Regular cardiac myocyte (primary cell): ENCODE measurements at places on chromosomes 6 and 20. TPM values are rescaled to one million over a fixed set of nuclear protein-coding genes. Genes with fewer than 3 reads are reported as not detected.

Gene FKBP1A
- total RNA-seq: 154 and 176 TPM in 2 replicates

Gene DDO
- 1.9 and 2.8 TPM in 2 replicates for total RNA-seq

Gene WFDC12
- 0.28 TPM in 1 of 2 replicates, not detected in the other for total RNA-seq

Gene MMS22L
- total RNA-seq: 9.6 and 28.0 TPM in 2 replicates

Gene PBX2
- 28.8 and 35.5 TPM in 2 replicates for total RNA-seq

Gene FNDC1
- 0.19 and 1.1 TPM in 2 replicates for total RNA-seq

Gene SAMD5
- under 0.01 TPM in 2 replicates for total RNA-seq

Gene TMEM217
- total RNA-seq: 1.2 and 2.5 TPM in 2 replicates

Gene OR2H1
- total RNA-seq: not detected in 2 replicates

Gene PROKR2
- not detected in 2 replicates for total RNA-seq

Gene MAFB
- under 0.01 and 0.19 TPM in 2 replicates for total RNA-seq

Gene SLC16A10
- not detected in 2 replicates for total RNA-seq

Gene CD40
- 5.8 and 14.9 TPM in 2 replicates for total RNA-seq

Gene MTCH1
- 300 and 305 TPM in 2 replicates for total RNA-seq

Gene LTB
- 0.28 TPM in 1 of 2 replicates, not detected in the other for total RNA-seq

Gene B3GALT4
- total RNA-seq: 1.5 and 2.5 TPM in 2 replicates

Gene ATP6V1G2
- 1.2 and 5.1 TPM in 2 replicates for total RNA-seq

Gene ARMH2
- not detected in 2 replicates for total RNA-seq

Gene BTN1A1
- under 0.01 TPM in 1 of 2 replicates, not detected in the other for total RNA-seq

Gene ID4
- total RNA-seq: 14.1 and 27.0 TPM in 2 replicates

Gene RIN2
- 35.8 and 71.1 TPM in 2 replicates for total RNA-seq

Gene ZC3H12D
- under 0.01 TPM in 2 replicates for total RNA-seq

Gene GLP1R
- total RNA-seq: under 0.01 TPM in 1 of 2 replicates, not detected in the other
